Smooth muscle cell of the pulmonary artery (primary cell): ENCODE measurements at places on chromosomes 11 and 22. TPM values are rescaled to one million over a fixed set of nuclear protein-coding genes. Genes with fewer than 3 reads are reported as not detected.

The TMEM191B gene
- total RNA-seq = 0.10 and 0.91 TPM in 2 replicates

The OTOG gene
- not detected in 2 replicates for total RNA-seq

The SUN2 gene
- total RNA-seq = 95.9 and 142 TPM in 2 replicates

The SAAL1 gene
- total RNA-seq = 7.1 and 11.1 TPM in 2 replicates

The LIF gene
- 46.1 and 47.4 TPM in 2 replicates for total RNA-seq

The EIF4G2 gene
- 778 and 787 TPM in 2 replicates for total RNA-seq

The TMEM151A gene
- total RNA-seq = 0.72 and 2.2 TPM in 2 replicates

The HBG1 gene
- total RNA-seq = not detected in 2 replicates

The SCUBE2 gene
- 1.3 and 2.0 TPM in 2 replicates for total RNA-seq

The CSNK2A3 gene
- 0.98 and 1.7 TPM in 2 replicates for total RNA-seq

The TMEM86A gene
- 0.30 and 0.33 TPM in 2 replicates for total RNA-seq

The MS4A3 gene
- not detected in 2 replicates for total RNA-seq

The PIH1D2 gene
- 0.66 and 2.4 TPM in 2 replicates for total RNA-seq

The CCDC87 gene
- 0.56 and 0.59 TPM in 2 replicates for total RNA-seq

The MYOD1 gene
- total RNA-seq = not detected in 2 replicates

The B3GAT3 gene
- total RNA-seq = 48.9 and 82.7 TPM in 2 replicates

The DEUP1 gene
- not detected in 2 replicates for total RNA-seq
